Renal pelvis (tissue), 12 donors: ENCODE measurements at places on chromosomes 12 and 14. TPM values are rescaled to one million over a fixed set of nuclear protein-coding genes. Genes with fewer than 3 reads are reported as not detected.

- DNase-seq, result peak; percentile 42
Measured at GRCh38 chr12:101436136-101436535, 28.6 kb upstream of the ARL1 start.

The TPPP2 gene
- 3.1 TPM for polyA plus RNA-seq

- no peak for DNase-seq
Measured at GRCh38 chr12:75656648-75657047, 145.2 kb upstream of the KRR1 start.

GRCh38 chr12:62335796-62336195, 75.6 kb downstream of the USP15 start:
- no peak for DNase-seq

DNA sequence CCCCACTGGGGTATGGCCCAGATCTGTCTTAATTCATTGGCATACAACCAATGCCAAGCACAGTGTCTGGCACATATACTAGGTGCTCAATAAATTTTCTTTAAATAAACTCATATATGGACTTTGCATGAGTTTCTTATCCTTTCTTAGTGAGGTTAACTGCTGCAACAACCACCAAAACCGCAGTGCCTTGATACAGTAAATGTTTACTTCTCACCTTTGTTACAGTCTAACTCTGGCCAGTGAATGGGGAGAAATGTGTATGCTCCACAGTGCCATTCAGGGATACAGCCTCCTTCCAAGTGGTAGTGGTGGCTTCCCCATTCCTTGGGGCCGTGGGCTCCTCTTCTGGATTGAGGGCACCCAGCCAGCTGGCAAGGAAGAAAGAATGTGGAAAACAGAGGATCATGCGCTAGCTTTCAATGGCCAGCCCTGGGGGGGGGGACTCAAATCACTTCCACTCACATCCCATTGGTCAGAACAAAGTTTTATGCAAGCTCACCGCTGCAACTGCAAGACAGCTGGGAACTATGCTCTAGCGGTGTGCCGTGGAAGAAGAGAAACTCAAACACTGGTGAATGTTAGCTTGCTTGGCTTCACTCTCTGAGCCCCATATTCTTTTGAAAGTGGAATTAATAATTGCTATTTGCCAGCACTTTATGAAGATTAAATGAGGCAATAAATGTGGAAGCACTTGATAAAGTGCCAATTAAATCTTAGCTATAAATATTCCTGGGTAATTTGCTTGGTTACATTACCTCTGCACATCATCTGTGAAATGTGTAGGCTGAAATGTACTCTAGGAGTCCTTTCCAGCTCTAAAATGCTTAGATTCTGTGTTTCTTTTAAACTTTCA, 51.0 kb upstream of the SOCS2 start:
- DNase-seq, result no peak

GRCh38 chr12:95774311-95775045, 16.1 kb downstream of the NTN4 start:
- DNase-seq, result no peak

GRCh38 chr12:94143438-94143837, 4.9 kb upstream of the PLXNC1 start:
- DNase-seq, result no peak

The TMCC3 gene
- 39.5 TPM for polyA plus RNA-seq

GRCh38 chr14:34223373-34224148, 238.5 kb downstream of the SPTSSA start:
- peak; percentile 14 for DNase-seq

- no peak for DNase-seq
Measured at GRCh38 chr12:59158066-59158465, 237.8 kb upstream of the LRIG3 start.

DNA sequence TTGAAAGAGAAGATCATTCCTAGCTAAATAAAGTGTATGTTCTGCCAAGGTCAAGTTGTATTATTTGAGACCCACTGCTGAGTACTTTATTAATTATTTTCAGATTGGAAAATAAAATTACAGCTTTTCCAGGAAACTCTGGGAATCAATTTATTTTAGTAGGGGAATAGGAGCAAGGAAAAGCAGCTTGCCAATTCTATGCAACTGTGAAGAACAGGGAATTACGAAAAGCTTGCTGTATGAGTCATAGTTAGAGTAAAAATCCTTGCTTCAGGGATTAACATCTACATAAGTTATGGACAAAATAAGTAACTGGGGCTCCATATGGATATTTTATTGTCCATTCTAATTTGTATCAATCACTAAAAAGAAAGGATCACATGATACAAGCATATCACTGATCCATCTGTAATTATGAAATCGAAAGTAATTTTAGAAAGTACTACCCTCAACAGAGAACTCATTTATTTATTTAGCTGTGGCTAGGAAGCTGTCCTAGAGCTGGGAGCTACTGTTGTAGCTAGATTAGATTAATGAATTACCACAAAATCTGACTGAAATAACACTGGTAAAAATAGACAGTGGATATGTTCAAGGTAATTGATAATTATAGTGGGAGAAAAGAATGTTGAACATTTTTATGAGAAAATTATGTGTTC, 303.5 kb upstream of the NPAS3 start:
- DNase-seq, result no peak

GRCh38 chr14:90305176-90305601, 26.6 kb downstream of the NRDE2 start:
- DNase-seq, result no peak

GRCh38 chr14:103112400-103113243, 10.6 kb upstream of the TNFAIP2 start:
- DNase-seq, result no peak

DNA sequence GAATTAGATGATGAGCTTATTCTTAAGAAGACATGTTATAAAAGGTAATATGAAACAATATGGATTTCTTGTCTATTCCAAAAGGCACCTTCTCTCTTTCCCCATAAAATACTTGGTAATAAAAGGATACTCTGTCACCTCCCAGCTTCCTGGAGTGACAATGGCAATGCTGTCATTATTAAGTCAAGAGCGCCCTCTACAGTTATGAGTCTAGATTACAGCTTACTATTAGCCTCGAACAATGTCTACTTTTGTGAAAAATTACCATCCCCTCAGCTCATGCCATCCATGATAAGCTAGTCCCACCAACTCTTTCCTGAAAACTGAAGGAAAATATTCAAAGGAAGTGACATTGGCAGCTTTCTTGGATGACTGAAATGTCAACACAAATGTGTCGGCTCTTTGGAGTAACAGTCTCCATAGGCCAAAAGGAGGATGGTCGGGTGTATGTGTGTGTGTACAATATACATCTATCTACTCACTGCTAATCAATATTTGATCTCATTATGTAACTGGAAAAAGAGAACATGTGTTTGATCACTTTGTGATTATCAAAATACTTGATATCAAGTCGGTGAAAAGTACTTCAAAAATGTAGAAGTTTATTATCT, 48.7 kb upstream of the CDKN3 start:
- peak; percentile 64 for DNase-seq

The KLHL33 gene
- 0.27 TPM for polyA plus RNA-seq

GRCh38 chr14:69090187-69090789, 62.6 kb downstream of the DCAF5 start:
- DNase-seq, result peak; percentile 34

DNA sequence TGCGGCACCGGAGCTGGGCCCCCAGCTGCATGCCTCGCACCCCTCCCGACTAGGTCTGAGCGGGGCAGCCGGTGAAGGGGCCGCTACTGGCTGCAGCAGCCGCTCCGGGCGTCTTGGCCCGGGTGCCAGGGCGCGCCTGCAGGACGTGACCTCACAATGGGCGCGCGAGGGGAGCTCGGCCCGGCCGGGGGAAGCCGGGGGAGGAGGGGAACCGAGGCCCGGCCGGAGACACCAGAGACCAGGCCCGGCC, 353 bp downstream of the BAG5 start:
- no peak for DNase-seq

DNA sequence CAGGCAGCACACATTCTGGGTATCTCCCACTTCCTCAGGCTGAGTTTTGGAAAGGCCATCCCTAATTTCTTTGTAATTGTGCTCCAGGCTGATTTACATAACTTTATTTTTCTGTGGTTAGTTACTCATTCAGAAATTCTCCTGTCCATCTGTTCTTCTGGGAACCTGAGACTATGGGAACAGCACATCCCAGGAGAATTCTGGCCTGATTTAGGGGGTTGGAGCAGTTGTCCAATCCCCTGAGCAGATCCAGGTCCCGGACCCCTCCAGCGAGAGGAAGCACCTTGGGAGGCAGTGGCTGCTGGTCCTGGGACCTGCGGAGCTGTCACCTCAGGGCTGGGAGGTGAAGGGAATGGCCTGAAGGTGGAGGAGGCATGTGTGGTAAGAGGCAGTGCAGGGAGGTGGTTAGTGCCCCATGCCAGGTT, 40.4 kb downstream of the TSPAN9 start:
- no peak for DNase-seq

DNA sequence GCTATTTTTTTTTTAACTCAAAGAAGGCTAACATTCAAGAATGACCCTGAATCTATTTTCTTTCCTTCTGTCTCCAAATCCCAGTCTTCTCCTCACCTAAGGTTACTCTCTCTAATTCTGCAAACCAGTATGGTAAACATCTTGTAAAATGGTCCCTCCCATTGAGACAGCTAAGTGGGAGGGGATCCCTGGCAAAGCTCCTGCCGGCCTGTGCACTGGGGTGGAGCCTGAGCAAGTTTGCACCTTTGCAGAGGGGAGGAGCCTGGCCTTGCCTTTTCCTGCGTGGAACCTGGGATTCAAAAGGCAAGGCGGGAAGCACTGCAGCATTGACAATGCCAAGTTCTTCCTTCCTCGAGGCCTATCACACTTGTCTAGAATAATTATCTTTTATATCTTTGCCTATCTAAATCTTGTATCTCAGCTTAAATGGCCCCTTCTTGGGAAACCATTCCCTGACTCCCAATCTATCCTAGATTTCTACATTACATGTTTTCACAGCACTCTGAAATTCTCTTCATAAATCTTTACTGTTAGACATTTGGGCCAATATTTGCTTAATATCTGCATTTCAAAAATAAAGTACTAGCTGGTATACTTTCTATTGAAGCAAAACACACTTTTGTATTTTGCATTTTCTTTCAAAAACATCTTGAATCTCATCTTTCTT, 83.0 kb downstream of the EPS8 start:
- DNase-seq, result no peak

- DNase-seq, result no peak
Measured at GRCh38 chr14:54350203-54350602, 46.6 kb upstream of the CDKN3 start.

GRCh38 chr14:92323916-92324818, 1.2 kb downstream of the SLC24A4 start:
- DNase-seq, result no peak

GRCh38 chr12:98123021-98123461, 392.3 kb upstream of the TMPO start:
- DNase-seq, result no peak

The TAS2R7 gene
- not detected for polyA plus RNA-seq

GRCh38 chr12:75781532-75782046, 250.0 kb downstream of the PHLDA1 start:
- DNase-seq, result no peak

The FGF6 gene
- polyA plus RNA-seq, result not detected

GRCh38 chr14:100449225-100449987, 126.3 kb downstream of the SLC25A47 start:
- DNase-seq, result no peak

DNA sequence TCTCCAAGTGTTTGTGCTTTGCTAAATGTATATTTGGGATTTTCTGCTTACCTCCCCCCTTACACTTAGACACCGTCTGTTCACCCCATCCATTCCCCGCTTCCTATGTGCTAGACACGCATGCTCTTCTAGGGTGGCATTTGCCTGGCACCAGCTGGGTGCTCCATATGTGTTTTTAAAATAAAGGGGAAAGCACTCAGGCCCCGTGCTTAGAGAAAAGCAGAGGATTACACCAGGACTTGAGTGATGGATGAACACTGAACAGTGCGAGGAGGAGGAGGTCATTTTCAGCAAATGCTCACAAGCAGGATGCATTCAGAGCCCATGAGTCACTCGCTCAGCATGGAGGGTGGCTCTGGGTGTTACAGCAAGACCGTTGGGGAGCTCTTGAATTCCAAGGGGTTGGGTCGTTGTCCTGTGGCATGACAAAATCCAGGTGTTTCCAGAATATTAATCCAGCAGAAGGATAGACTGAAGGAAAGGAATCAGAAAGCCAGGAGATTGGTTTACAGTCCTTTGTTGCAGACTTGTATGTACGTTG, 2.9 kb upstream of the BDKRB1 start:
- DNase-seq, result no peak

- DNase-seq, result no peak
Measured at GRCh38 chr14:74240794-74241651, 1.8 kb downstream of the VSX2 start.

DNA sequence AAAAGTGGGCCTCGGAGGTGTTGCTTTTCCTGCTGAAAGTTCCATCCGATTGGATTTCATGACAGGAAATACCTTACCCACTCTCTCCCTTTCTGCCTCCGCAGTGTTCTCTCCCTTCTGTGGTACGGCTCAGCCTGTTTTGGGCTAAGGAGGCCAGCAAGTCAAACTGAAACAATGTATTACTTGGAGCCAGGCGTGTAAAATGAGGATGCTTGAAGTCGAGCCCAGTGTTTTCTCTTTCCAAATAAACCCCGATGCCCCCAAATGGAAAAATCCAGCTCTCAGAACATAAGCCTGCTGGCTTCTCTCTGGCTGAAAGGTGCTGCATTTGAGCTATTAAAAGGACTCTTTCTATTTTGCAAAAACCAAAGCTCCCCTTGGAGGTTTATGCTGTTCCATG, 124.7 kb downstream of the ZNF664 start:
- DNase-seq, result no peak

GRCh38 chr12:88062474-88062873, 33.3 kb upstream of the C12orf50 start:
- no peak for DNase-seq

- no peak for DNase-seq
Measured at GRCh38 chr12:65279369-65280112, 1.1 kb downstream of the MSRB3 start.

- peak; percentile 61 for DNase-seq
Measured at GRCh38 chr14:58954901-58955861, 233.3 kb upstream of the DAAM1 start.

The RAB15 gene
- polyA plus RNA-seq, result 24.3 TPM

- no peak for DNase-seq
Measured at GRCh38 chr12:109259545-109259895, 49.6 kb downstream of the FOXN4 start.

The DEGS2 gene
- polyA plus RNA-seq, result 10.9 TPM

- DNase-seq, result peak; percentile 21
Measured at GRCh38 chr14:85731186-85731585, 201.2 kb downstream of the FLRT2 start.

The ACRBP gene
- 7.7 TPM for polyA plus RNA-seq

DNA sequence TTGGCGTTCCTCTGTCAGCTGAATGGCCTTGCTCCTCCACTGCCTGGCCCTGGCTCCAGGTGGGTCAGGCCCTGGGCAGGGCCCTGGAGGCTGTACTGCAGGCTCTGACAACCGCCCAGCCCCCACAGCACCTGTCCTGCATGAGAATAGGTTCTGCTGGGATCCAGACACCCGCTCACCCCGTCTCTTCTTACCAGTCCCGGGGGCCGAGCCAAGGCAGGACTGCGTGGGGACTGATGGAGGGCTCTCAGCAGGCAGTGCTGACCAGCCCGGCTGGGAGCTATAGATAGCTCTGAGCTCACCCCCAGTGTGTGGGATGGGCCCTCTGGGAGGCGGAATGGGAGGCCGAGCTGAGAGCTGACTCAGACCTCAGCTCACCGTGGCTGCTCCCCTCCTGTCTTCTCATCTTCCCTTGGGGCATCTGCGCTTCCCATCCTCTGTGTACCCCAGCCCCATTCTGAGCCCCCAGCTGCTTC, 39.6 kb downstream of the TEAD4 start:
- DNase-seq, result peak; percentile 48
